Adipocyte (in vitro differentiated cells): ENCODE measurements at places on chromosomes 4 and X.

DNA sequence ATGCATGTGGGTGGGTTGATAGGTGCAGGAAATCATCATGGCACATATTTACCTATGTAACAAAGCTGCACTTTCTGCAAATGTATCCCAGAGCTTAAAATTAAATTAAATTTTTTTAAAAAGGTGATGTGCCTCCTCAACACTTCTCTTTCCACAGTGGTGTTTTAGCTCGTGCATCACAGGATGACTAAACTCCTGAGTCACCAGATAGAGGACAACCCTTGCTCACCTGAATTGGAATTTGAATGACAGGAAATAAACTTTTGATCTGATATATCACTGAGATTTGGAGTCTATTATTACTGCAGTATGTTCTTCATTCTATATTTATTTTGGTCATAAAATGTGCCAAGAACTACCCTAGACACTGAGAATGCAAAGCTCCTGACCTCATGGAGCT is 185.3 kb downstream of the MAPK10 start:
- no peak for DNase-seq

DNA sequence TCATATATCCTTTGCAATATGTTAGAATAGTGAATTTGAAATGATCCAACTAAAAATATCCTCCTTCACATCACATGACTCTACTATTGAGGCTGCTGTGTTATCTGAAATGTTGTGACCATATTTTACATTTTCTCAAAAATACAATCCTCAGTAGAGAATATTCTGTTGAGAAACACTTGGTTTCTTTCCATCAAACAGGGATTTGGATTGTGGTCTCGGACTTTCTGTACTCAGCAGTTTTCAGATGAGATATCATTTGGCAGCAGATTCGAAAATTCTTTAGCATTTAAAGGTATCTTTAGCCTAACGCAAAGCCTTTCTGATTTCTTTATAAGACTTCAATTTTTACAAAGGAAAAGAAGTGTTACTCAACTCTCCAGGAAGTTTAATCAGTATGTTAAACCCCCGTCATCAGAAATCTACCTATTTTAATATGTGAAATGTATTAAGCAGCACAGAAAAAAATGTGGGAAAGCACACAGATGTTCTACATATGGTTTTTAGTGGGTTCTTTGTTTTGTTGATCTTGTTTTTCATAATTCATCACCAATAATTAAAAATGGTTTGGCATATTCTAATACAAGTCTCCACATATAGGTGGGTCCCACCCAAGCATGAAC is 55.4 kb upstream of the ANXA3 start:
- peak; percentile 63 for DNase-seq

- DNase-seq, result no peak
These were observed 621.1 kb downstream of the BCOR start for GRCh38 chrX:39476604-39477021.

GRCh38 chr4:174036576-174036975 is 246.9 kb downstream of the FBXO8 start:
- no peak for DNase-seq

- peak; percentile 67 for DNase-seq
These were observed 20.4 kb downstream of the PIN4 start for GRCh38 chrX:72201836-72202536.

- DNase-seq, result no peak
These were observed 15.8 kb upstream of the RBMX start for GRCh38 chrX:136896121-136896914.

DNA sequence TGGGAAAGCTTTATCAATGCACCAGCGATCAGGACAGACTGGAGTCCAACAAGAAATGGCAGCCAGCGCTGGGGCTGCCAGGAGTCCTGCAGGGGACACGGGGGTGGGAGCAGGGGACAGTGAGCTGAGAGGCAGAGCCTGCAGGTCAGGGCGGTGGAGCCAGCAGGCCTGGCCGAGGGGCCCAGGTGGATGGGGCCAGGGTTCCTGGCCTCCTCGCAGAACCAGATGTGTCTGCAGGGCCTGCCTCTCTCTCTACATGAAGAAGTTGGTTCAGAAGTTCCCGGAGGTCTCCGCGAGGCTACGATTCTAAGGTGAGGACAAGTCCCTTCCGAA is 63.6 kb downstream of the CPZ start:
- DNase-seq, result no peak

- DNase-seq, result no peak
These were observed 20.2 kb upstream of the GATB start for GRCh38 chr4:151781026-151781425.

DNA sequence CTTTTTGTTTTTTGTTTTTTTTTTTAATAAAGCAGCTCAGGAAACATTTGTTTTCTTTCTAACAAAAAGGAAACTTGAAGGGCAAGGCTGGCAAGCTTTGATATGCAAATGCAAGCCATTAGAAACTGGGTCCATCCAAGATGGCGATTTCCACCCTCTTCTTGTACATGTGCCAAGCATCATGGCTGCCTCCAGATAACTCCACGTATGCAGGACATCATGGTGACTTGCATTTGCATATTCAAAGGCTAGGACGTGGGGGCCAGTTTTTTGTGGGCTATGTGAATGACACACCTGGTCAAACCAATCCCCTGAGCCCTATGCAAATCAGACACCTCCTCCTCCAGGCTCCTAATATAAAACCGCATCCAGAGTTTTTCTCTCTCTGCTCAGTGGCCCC is 692.6 kb downstream of the FAM133A start:
- DNase-seq, result no peak

- peak; percentile 31 for DNase-seq
These were observed 174.8 kb upstream of the KLF3 start for GRCh38 chr4:38489011-38489861.

DNA sequence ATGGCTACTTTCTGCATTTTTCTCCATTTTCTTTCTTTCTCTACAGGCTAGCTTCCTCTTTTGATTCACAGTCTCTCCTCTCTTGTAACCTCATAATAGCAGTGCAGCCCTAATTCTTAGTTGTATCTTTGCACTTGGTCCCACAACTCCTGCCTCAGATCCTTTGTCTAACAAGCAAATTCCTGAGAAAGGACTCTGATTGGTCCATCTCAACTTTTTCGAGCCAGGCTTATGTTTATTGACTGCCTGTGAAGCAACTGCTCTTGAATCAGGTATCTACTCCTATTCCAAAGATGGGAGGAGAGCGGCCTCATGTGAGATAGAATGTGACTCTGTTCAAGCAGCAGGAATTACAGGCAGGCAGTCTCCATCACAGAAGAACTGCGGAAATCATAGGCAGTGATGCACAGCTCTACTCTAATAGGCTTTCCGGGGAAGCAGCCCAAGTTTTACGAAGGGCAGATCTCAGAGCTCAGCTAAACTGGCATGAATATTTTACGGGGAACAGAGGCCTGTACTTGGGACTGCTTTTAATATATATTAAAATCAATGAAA is 123.5 kb downstream of the GABRB1 start:
- DNase-seq, result no peak

GRCh38 chr4:133995243-133995960 is 206.2 kb downstream of the PABPC4L start:
- DNase-seq, result no peak

DNA sequence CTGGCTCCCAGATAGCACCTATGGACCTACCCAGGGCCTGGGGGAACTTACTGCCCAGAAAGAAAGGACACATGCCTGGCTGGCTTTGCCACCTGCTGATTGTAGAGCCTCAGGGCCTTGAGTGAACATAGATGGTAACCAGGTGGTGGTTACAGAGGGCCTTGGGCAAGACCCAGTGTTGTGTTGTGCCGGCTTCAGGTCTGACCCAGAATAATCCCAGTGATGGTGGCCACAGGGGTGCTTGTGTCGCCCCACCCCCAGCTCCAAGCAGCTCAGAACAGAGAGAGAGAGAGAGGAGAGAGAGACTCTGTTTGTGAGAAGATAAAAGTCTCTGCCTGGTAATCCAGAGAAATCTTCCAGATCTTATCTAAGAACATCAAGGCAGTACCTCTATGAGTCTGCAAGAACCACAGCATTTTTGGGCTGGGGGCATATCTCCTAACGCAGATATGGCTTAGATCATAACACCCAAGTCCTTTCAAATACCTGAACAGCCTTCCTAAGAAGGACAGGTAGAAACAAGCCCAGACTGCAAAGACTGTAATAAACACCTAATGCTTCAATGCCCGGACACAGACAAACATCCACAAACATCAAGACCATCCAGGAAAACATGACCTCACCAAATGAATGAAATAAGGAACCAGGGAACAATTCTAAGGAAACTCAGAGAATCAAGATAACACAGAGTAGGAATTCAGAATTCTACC is 16.3 kb upstream of the RP2 start:
- DNase-seq, result no peak

- DNase-seq, result no peak
These were observed 182.0 kb downstream of the TENT5D start for GRCh38 chrX:80602036-80602860.

- no peak for DNase-seq
These were observed 129.5 kb upstream of the PSAPL1 start for GRCh38 chr4:7564242-7564641.

DNA sequence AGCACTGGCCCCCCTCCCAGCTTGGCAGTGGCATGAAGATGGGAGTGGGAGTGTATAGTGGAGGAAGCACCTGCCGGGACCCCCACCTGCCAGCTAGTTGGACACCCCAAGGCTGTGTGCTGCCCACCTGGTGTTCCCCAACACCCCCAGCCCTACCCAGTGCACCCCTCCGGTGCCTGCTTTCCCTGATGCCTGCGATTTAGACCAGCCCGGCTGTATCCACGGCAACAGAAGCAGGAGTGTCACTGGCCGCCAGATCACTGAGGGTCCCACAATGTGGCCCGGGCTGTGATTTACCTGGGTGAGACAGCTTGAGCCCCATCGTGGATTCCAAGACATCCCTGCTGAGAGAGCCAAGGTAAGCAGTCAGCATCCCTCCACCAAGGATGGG is 533 bp downstream of the GPR173 start:
- peak; percentile 17 for DNase-seq

DNA sequence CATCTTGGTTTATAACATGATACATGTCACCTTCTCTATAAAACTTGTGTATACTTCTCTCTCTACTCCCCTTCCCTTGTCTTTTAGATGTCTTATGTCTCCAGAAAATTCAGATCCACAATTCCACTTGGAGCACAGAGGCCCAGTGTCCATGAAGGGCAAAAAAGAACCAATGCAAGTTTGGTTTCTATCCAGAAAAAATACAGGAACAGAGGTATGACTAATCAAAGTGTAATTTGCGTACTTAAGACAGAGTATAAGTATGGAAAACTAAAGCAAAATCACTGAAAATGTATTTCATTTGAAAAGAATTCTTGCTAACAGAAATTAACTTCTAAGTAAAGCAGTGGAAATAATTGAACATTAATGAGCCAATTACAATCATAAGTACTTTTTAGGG is 46.2 kb downstream of the GUCY1B1 start:
- DNase-seq, result peak; percentile 59

GRCh38 chrX:13661735-13662288 is 8.9 kb downstream of the TCEANC start:
- DNase-seq, result no peak

GRCh38 chr4:145302725-145303124 is 122.3 kb upstream of the OTUD4 start:
- DNase-seq, result no peak

DNA sequence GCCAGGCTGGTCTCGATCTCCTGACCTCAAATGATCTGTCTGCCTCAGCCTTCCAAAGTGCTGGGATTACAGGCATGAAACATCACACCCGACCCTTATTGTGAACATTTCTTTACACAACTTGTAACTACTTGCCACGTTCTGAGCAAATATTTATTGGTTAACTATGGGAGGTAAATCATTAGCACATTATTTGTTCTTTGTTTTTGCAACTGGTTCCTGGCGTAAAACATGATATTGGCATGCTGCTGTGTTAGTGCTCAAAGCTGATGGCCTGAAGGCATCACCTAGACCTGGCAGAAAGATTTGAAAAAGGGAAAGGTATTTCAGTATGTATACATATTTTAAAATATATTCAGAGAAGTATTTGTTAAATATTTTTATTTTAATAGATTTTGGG is 438.3 kb upstream of the PRKX start:
- DNase-seq, result no peak

- DNase-seq, result peak; percentile 40
These were observed 92.9 kb downstream of the ATP10D start for GRCh38 chr4:47577779-47578553.
